ENCODE measurements at places on chromosomes 3 and 15. TPM values are rescaled to one million over a fixed set of nuclear protein-coding genes. Genes with fewer than 3 reads are reported as not detected.

- no peak for DNase-seq
Observed at GRCh38 chr3:151568184-151568583, 107.3 kb upstream of the IGSF10 start.

- DNase-seq = no peak
Observed at GRCh38 chr3:64191822-64192221, 33.4 kb downstream of the PRICKLE2 start.

DNA sequence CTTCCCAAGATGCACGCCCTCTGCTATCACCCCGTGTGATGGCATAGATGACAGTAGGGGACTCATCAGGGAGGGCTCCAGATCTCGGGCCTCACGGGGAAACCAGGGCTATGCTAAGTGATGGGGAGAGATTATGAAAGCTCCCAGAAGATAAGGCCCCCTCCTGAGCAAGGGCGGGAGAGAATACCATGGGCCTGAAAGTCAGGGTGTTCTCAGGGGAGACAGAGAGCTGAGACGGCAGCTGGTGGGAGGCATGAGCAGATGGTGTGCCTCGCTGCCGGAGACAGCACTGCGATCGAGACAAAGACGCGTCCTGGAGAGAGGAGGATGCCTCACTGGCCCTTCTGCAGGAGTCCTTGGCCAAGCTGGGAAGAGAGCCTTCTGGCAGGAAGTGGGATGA lies 106.5 kb upstream of the ADPGK start:
- peak; percentile 19 for DNase-seq

- DNase-seq = no peak
Observed at GRCh38 chr15:34953851-34954250, 15.7 kb downstream of the AQR start.

DNA sequence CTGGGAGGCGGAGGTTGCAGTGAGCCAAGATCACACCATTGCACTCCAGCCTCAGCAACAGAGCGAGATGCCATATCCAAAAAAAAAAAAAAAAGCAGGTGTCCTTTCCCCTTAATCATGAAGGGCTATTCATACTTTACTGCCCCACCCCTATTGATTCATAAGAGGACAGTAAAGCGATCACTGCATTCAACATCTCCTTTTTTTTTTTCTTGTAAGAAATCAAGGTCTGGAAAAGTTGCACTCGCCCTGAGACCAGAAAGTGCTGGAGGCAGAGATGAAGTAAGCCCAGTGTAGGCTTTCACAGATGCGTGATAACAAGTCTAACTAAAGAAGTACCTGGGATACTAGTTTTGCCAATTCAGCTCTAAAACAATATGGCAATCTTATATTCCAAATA lies 24.2 kb downstream of the B3GNT5 start:
- DNase-seq = no peak

- DNase-seq = no peak
Observed at GRCh38 chr15:80233581-80233980, 18.4 kb downstream of the CTXND1 start.

- no peak for DNase-seq
Observed at GRCh38 chr3:106018102-106018501, 149.3 kb upstream of the CBLB start.

- no peak for DNase-seq
Observed at GRCh38 chr3:50338965-50339364, 1.7 kb downstream of the RASSF1 start.

GRCh38 chr3:112635674-112636073 lies 5.3 kb downstream of the CCDC80 start:
- peak; percentile 88 for DNase-seq

GRCh38 chr3:115286529-115287197 lies 139.6 kb upstream of the ZBTB20 start:
- DNase-seq = no peak

DNA sequence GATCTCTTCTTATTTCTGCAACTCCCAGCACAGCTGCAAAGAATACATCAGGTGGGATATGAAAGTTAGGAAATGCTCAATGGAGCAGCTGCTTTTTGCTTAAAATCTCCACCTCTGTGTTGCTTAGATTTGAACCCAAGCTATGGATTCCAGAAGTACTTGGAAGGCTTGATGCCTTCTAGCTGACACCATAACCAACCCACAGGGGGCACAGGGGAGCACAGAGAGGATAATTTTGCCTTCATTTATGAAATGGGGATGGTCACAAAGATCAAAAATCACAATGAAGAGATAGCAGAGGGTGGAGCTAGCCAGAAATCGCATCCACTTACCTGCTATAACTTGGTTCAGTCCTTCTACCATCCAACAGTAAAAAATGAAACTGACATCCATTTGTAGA lies 75.7 kb downstream of the DUT start:
- DNase-seq = no peak

GRCh38 chr3:128107834-128108233 lies 15.8 kb downstream of the RUVBL1 start:
- DNase-seq = no peak

DNA sequence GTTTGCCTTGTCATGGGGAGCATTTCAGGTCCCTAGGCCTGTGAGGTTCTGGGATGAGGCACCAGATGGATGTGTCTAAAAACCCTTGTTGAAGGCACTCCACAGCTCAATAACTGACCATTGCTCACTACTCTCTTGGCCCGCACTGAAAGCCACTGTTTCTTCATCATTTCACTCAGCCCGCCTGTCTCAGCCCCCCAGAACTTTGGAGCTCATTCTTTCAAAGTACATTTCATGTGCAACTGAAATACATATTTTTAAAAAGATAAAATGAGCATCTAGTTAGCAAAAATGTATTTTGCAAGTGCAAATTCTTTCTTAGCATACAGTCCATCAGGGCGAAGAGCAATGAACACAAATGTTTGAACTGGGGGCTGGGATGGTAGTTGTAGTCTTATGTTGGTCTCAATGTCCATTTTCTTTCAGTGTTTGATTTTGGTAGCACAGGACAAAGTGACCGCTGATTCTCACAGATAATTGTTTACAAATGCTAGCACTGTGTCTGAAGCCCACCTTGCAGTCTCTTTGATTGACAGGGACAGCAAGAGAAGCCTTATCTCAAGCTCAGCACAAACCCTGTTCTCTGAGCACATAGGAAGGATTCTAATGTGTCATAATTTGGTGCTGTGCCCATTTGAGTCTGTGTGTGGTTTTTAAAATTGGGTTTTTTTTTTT lies 19.6 kb downstream of the HEMK1 start:
- DNase-seq = no peak

DNA sequence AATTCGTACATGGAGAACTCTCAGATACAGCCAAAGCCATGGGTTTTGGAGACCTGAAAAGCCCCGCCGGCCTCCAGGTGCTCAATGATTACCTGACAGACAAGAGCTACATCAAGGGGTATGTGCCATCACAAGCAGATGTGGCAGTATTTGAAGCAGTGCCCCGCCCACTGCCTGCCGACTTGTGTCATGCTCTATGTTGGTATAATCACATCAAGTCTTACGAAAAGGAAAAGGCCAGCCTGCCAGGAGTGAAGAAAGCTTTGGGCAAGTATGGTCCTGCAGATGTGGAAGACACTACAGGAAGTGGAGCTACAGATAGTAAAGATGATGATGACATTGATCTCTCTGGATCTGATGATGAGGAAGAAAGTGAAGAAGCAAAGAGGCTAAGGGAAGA lies 23.5 kb downstream of the MYO5A start:
- DNase-seq = no peak

DNA sequence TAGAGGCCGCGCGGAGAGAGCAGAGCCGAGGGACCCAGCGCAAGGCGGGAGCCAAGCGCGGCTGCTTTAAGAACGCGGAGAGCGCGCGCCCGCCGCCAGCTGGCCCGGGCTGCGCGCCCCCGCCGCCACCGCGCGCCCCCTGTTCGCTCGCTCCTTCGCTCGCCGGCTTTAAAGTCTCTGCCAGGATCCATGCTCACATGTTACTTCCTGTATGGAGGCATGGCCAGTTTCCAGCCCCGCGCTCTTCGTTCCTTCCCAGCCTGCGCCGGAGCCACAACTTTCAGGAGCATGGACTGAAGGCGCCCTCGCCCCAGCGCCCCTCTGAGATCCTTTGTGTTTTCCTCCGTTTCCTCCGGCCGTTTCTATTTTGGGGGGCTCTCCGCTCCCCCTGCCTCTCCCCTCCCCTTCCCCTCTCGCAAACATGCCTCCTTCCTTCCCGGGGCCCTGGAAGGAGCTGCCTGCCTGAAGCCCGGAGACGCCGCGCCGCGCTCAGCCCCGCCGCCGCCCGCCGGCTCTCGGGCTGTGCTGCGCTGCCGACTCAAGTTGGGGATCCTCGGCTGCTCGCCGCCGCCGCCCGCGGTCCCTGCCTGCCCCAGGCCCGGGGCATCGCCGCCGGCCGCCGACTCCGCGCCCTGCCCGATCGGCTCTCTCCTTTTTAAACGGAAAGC lies at the start of gene PTPRG:
Gene PTPRG, plus strand, starts transcription at position 198 of the 668 bp plus-strand sequence. CDS start 717 bp downstream, outside the sequence.
- peak; percentile 97 for DNase-seq

- no peak for DNase-seq
Observed at GRCh38 chr15:35565901-35566300, 19.9 kb upstream of the DPH6 start.

GRCh38 chr3:42080453-42080872 lies 10.7 kb upstream of the TRAK1 start:
- DNase-seq = peak; percentile 47

GRCh38 chr15:90367576-90367975 lies 15.5 kb downstream of the ZNF774 start:
- peak; percentile 49 for DNase-seq

Gene ROPN1
- total RNA-seq = 0.55 TPM

Gene OGG1
- total RNA-seq = 54.5 TPM

Gene C3orf49
- not detected for total RNA-seq

Gene ACP3
- total RNA-seq = 10.3 TPM

Gene APBA2
- total RNA-seq = 0.45 TPM

Gene CPEB1
- not detected for total RNA-seq

Gene TRPM7
- total RNA-seq = 41.6 TPM
